ENCODE measurements at places on chromosomes 5 and 9.

DNA sequence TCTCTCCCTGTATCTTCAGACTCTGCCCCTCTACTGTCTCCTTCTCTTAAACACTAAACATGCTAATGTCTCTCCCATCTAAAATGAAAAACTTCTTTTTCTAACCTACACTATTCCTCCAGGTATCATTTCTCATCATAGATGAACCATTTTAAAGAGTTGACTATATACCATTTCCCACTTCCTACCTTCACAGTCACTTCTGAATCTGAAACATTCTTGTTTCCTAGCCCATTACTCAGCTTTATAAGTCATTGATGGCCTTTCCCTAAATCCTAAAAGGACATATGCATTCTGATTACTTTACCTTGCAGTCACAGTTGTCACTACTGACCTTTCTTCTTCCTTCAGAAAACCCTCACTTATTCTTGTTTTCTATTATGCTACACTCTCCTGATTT is 118.2 kb downstream of the SSBP2 start:
- DNase-seq, result no peak

DNA sequence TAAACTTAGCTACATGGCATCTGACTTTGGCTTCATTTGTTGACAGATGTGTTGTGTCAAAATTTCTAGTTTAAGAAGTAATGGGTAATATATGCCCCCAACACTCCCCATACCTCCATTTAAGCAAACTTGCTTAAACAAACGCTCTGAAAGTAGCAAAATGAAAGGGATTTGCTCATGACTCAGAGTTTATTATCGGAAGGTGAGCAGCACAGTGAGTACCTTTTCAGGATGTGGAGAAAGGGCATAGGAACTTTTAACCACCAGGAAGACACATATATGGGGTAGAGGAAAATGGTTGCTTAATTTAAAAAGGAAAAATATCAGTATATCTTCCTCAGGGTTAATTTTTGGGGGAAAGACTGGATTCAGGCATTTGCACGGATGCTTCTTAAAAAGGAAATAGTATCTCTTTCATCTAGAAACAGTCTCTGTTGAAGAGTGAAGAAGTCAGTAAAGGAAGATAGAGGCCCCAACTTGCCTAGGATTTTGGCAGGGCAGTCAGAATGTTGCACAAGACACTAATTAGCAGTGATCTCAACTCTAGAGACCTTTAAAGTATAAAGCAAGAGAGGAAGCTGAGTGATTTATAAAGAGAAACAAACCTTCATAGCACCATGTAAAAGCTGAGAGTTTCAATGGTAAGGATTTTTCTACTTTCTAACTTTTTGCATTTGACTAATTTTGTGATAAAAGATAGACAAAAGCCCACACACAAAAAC is 155.1 kb downstream of the TRIO start:
- DNase-seq, result no peak

DNA sequence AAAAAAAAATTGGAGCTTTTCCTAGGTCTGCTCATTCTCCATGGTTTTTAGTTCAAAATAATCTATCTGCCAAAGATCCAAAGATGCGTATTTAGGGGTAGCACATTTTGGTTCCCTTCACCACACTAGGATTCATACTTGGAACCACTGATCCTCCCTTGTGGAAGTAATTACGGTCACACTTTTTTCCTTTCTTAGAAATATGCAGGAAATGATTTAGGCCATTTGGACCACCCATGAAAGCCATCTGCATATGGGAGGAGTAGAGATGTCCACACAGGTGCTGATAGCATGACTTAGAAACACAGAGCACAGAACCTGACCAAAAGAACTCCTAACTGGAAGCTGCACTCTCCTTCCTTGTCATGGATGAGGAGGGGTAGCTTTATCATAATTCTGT is 105.9 kb upstream of the RAI14 start:
- no peak for DNase-seq

DNA sequence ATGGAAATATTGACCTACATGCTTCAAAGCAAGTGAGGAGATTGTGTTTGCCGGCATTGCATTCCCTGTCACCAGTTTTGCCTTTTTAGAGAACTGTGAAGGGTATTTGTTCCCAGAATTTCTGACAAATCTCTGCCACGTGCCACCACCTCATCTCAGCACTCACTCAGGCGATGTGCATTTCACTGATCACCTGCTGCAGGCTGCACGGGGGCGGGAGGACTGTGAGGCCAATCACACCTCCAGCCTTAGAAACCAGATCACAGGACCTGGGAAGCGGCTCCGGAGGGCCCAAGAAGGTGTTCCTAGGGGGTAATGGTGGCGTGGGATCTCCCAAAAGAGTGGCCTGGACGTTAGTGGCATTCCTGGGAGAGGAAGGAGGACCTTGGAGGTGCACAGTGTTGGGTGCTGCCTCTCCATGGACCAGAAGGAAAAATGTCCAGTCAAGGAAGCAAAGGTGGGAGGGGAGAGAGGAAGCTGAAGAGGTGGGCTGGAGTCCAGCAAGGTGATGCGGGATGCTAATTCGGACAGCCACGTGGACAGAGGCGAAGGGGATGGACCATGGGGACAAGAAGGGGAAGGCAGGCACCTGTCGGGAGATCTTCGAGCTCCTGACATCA is 63.6 kb upstream of the OLFM1 start:
- DNase-seq, result peak; percentile 53

- no peak for DNase-seq
Observed at GRCh38 chr9:18611971-18612370, 138.0 kb downstream of the ADAMTSL1 start.

- DNase-seq, result no peak
Observed at GRCh38 chr5:114369680-114370417, 8.0 kb downstream of the KCNN2 start.

- DNase-seq, result no peak
Observed at GRCh38 chr9:98415782-98416181, 160.3 kb upstream of the TBC1D2 start.

GRCh38 chr5:78102500-78102899 is 192.0 kb downstream of the AP3B1 start:
- no peak for DNase-seq

- DNase-seq, result no peak
Observed at GRCh38 chr9:80878556-80878955, 810.8 kb downstream of the TLE1 start.

DNA sequence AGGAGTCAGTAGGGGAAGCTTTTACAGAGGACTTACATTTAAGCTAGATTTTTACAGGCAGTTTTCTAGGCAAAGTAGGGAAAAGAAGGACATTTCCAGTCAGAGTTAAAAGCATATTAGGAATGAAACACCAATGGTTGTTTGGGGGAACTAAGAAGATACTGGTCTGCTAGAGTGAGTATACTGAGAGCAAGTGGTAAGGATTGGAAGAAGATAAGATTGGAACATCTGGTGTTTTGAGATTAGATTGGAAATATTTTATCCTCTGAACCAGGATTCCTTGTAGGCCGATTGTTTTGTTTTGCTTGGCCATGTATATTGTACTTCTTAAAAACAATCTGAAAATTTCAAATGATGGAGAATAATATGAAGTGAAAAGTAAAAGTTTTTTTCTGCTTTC is 7.7 kb downstream of the FBXO38 start:
- no peak for DNase-seq

DNA sequence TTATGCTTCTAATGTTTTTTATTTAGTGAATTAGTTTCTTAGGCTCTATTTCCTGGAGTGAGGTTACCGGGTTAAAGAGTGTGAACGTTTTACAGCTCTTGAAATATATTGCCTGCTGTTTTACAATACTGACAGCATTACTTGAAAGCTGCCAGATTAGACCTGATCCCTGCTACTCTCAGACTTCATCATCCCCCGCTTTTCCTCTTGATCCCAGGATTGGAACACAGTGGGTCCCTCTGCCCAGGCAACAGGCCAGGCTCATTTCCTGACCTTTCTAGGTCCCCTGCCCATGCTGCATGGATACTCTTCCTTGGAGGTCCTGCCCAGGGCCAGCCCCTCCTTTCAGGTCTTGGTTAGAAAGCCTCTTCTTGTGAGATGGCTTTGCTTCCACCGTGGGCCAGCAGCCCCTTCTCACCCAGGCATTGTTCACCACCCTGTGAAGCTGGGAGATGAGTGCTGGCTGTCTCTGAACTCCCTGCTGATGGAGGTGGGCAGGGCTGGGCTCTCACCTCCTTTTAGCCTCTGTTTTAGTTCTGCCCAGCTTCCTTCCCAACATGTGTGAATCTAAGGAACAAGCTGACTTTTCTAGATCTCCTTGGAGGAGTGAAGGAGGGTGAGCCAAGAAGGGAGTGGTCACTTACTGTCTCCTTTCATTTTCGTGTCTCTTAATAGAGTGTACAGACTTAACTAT is 15.5 kb upstream of the FAM120AOS start:
- DNase-seq, result no peak

DNA sequence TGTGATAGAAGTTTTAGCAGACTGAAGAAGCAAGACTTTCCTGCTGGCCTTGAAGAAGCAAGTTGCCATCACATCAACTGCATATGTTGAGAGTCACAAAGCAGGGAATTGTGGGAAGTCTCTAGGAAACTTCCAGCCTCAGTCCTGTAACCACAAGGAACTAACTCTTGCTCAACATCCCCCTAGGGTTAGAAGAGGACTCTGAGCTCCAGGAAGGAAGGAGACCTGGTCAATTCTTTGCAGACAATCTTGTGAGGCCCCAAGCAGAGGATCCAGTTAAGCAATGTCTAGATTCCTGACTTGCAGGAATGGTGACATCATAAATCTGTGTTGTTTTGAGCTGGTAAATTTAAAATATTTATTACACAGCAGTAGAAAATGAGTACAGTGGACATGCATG is 18.6 kb upstream of the ZNF366 start:
- DNase-seq, result no peak

- DNase-seq, result no peak
Observed at GRCh38 chr9:14014218-14014617, 299.7 kb downstream of the NFIB start.

GRCh38 chr5:31966936-31967335 is 207.2 kb downstream of the GOLPH3 start:
- no peak for DNase-seq

GRCh38 chr5:180117000-180117725 is 45.6 kb upstream of the RNF130 start:
- peak; percentile 60 for DNase-seq

- peak; percentile 83 for DNase-seq
Observed at GRCh38 chr9:114805670-114806525, at the start of gene TNFSF15. Gene TNFSF15, minus strand, starts transcription at chr9:114806039. Its CDS starts 27 bp downstream, at chr9:114806012.

- no peak for DNase-seq
Observed at GRCh38 chr5:6185574-6185973, 192.8 kb downstream of the MED10 start.

GRCh38 chr5:176723440-176723839 is 76.2 kb downstream of the TSPAN17 start:
- DNase-seq, result no peak

- DNase-seq, result no peak
Observed at GRCh38 chr5:149039506-149039905, 23.4 kb downstream of the SH3TC2 start.

- no peak for DNase-seq
Observed at GRCh38 chr5:136679233-136679632, 313.9 kb upstream of the TRPC7 start.

DNA sequence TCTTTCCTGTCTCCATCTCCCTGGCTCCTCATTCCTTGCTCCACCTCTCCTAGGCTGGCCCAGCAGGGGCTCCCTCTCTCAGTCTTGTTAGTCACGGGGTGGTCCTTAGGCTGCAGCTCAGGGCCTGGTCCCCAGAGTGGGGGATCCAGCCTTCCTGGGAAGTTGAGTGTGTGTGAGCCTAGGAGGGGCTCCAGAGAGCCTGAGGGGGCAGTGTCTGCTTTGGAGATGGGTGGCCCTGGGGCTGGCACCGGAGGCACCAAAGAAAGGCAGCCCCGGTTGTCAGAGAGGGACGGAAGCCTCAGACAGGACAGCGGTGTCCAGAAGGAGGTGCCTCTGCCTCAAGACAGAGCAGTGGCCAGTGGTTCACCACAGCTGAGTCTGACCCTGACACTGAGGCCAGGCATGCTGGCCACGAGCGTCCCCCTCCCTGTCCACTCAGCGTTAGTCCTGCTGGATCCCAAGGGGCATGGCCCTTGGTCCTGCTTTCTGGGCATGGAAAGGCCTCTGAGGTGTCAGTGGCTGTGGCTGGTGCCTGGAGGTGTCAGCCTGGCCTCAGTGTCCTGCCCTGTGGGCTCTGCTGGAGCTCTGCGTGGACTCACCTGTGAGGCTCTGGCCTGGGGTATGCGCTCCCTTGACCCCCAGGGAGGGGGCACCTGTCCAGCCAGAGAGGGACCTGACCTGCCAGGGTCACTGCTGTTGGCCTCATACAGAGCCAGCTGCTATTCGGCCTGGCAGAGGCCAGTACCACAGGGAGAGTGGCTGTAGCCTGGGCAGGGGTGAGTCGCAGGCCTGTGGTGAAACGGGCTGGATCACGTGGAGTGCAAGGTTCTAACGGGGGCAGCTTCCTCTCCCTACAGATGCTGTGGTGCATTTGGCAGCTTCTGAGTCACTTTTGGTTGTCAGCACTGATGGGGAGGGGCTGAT is 130.6 kb downstream of the CACNA1B start:
- peak; percentile 54 for DNase-seq

- DNase-seq, result no peak
Observed at GRCh38 chr5:82331557-82331956, 53.4 kb upstream of the RPS23 start.

GRCh38 chr9:75408391-75408790 is 320.1 kb downstream of the OSTF1 start:
- DNase-seq, result no peak

- peak; percentile 85 for DNase-seq
Observed at GRCh38 chr5:139294374-139295165, 1.0 kb downstream of the MATR3 start.

- peak; percentile 84 for DNase-seq
Observed at GRCh38 chr9:126347911-126348760, 21.5 kb downstream of the MVB12B start.

- no peak for DNase-seq
Observed at GRCh38 chr5:5751498-5751897, 329.0 kb downstream of the ICE1 start.
